ENCODE measurements at places on chromosomes 16 and 17. TPM values are rescaled to one million over a fixed set of nuclear protein-coding genes. Genes with fewer than 3 reads are reported as not detected.
A peak's percentile ranks its signal among the peaks of the same experiment; 100 is the strongest.

GRCh38 chr16:71792176-71792575 lies 16.5 kb downstream of the AP1G1 start:
- no peaks in the 10 kb centered on the region for H3K27me3 ChIP-seq
- peaks cover 11% of the 10 kb centered on the region for H3K4me1 ChIP-seq
- H3K27ac ChIP-seq = no peak overlapping the region
- no peaks in the 10 kb centered on the region for H3K36me3 ChIP-seq
- no peak for DNase-seq

GRCh38 chr16:12228602-12229499 lies 252.3 kb downstream of the SNX29 start:
- no peak overlapping the region for H3K4me3 ChIP-seq

DNA sequence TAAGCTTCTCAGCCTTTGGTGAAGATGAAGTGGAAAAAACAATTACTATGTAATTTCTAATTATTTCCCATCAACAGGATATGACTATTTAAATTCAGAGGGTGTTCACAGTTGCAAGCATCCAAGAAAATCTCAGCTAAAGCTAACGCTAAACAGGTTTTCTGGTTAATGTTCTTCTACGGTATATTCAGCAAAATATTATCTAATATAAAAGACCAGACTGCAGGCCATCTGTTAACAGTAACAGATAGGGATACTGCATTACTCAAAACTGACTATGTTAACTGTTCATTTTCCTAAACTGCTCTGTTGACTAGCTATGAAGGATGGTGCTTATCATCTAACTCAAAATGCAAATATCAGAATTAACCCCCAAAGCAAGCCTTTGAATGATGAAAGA lies 32.8 kb downstream of the GLG1 start:
- no peak overlapping the region for H3K4me3 ChIP-seq
- DNase-seq = no peak
- no peaks in the 10 kb centered on the region for H3K27me3 ChIP-seq

- H3K36me3 ChIP-seq = no peaks in the 10 kb centered on the region
- H3K4me1 ChIP-seq = no peaks in the 10 kb centered on the region
- no peak for DNase-seq
- H3K4me3 ChIP-seq = no peak overlapping the region
- no peaks in the 10 kb centered on the region for H3K27me3 ChIP-seq
- H3K27ac ChIP-seq = no peak overlapping the region
These were observed 38.2 kb downstream of the SNTB2 start for GRCh38 chr16:69225121-69225520.

DNA sequence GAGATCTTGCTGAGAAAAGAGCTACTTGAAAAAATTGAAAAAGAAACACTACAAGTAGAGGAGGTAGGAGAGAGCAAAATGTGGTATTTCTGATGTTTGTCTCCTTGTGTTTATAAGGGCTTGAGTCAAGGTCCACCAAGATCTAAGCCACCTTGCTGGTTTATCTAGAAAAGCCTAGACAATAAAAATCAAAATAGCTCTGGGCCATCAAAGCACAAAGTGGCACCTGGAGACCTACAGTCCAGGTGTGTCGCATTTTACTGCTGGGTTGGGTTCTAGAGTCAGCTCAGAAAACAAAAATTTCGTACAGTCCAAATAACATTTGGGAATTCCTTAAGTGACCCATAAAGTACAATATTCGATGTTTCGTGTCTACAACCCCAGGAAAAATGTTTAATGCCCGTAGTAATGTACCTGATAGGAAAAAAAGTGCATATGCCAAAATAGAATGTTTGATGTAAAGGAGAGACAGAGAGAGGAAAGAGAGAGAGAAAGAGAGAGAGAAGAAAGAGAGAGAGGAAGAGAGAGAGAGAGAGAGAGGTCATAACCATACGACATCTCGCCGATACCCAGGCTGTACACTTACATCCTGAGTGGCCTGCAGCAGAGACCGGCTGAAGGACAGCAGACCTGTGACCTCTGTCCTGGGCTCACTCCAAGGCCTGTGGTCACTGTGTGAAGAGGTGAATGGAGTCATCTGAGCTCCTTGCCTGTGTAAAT lies 27.1 kb downstream of the PRSS54 start:
- H3K36me3 ChIP-seq = no peaks in the 10 kb centered on the region
- no peak for DNase-seq
- H3K4me3 ChIP-seq = no peak overlapping the region
- no peaks in the 10 kb centered on the region for H3K27me3 ChIP-seq
- H3K27ac ChIP-seq = no peak overlapping the region

Gene SCGB1C2
- total RNA-seq = not detected

Gene CEP295NL
- total RNA-seq = 32.3 TPM

- no peaks in the 10 kb centered on the region for H3K36me3 ChIP-seq
- no peak overlapping the region for H3K4me3 ChIP-seq
- H3K27me3 ChIP-seq = no peaks in the 10 kb centered on the region
- DNase-seq = no peak
These were observed 3.3 kb downstream of the ARSG start for GRCh38 chr17:68294617-68295016.

DNA sequence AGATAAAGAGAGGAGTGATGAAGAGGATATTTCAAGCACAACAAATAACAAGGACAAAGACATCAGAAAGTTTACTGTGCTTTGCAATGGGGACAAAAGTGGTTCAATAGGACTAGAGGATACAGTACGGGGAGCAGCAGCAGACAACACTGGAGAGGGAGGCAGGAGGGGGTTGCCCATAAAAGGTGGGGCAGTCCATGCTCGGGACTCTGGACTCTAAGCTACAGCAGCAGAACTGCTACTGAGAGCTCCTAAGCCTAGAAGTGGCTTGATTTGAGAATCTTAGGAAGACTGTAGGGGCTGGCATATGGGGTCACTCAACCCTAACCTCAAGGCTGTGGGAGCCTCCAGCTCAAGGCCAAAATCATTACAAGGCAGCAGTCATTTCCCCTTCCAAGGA lies 62.2 kb downstream of the C17orf67 start:
- no peaks in the 10 kb centered on the region for H3K4me1 ChIP-seq
- H3K27me3 ChIP-seq = no peaks in the 10 kb centered on the region
- H3K27ac ChIP-seq = no peak overlapping the region

DNA sequence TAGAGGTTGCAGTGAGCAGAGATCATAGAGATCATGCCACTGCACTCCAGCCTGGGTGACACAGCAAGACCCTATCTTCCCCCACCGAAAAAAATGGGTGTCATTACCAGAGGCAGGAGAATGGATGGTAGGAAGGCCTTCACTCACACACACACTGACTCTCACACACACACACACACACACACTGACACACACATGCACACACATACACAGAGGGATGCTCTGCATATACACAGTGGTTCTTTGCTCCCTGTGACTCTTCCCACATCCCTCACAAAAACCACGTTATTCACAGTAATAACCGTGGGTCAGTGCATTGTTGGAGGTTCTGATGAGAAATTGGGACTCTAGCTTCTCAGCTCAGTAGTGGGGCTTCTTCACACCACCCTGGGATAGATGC lies 300.2 kb upstream of the N4BP1 start:
- no peak for DNase-seq
- H3K36me3 ChIP-seq = no peaks in the 10 kb centered on the region
- H3K4me1 ChIP-seq = no peaks in the 10 kb centered on the region
- no peaks in the 10 kb centered on the region for H3K27me3 ChIP-seq
- H3K27ac ChIP-seq = no peak overlapping the region
- no peak overlapping the region for H3K4me3 ChIP-seq

GRCh38 chr16:58425756-58426494 lies 33.7 kb downstream of the GINS3 start:
- peaks cover 14% of the 10 kb centered on the region for H3K4me1 ChIP-seq
- peak overlapping the region; percentile 73 for H3K27ac ChIP-seq
- H3K27me3 ChIP-seq = no peaks in the 10 kb centered on the region
- peak; percentile 32 for DNase-seq
- no peaks in the 10 kb centered on the region for H3K36me3 ChIP-seq

Gene TMC5
- 4.5 TPM for total RNA-seq

- H3K4me1 ChIP-seq = peaks cover 9% of the 10 kb centered on the region
- no peak overlapping the region for H3K27ac ChIP-seq
- no peak for DNase-seq
- H3K27me3 ChIP-seq = no peaks in the 10 kb centered on the region
- H3K36me3 ChIP-seq = no peaks in the 10 kb centered on the region
- H3K4me3 ChIP-seq = no peak overlapping the region
These were observed 34.9 kb upstream of the DHX40 start for GRCh38 chr17:59530531-59530930.

- no peak overlapping the region for H3K27ac ChIP-seq
- H3K4me3 ChIP-seq = no peak overlapping the region
- no peaks in the 10 kb centered on the region for H3K36me3 ChIP-seq
- no peak for DNase-seq
These were observed 27.2 kb upstream of the BRD7 start for GRCh38 chr16:50395763-50396710.

Gene OGFOD1
- 26.7 TPM for total RNA-seq

Gene FLII
- 317 TPM for total RNA-seq

Gene ABCA8
- 188 TPM for total RNA-seq

DNA sequence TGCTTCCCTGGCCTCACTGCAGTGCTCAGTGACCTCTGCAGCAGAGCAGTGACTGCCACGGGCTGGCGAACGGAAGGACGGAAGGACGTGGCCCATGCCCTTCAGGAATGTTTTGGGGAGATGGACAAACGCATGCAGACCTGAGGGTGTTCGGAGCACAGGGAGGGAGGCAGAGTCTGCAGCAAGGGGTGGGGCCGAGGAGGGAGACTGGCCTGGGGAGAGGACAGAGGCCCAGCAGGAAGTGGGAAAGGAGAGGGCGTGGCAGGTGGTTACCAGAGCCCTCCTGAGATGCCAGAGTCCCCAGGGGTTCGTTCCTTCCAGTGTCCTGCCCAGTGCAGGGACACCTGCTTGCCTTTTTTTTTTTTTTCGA lies 21.9 kb downstream of the ADORA2B start:
- H3K27ac ChIP-seq = no peak overlapping the region
- H3K27me3 ChIP-seq = no peaks in the 10 kb centered on the region
- no peak for DNase-seq
- H3K36me3 ChIP-seq = no peaks in the 10 kb centered on the region
- H3K4me3 ChIP-seq = no peak overlapping the region
- H3K4me1 ChIP-seq = no peaks in the 10 kb centered on the region

DNA sequence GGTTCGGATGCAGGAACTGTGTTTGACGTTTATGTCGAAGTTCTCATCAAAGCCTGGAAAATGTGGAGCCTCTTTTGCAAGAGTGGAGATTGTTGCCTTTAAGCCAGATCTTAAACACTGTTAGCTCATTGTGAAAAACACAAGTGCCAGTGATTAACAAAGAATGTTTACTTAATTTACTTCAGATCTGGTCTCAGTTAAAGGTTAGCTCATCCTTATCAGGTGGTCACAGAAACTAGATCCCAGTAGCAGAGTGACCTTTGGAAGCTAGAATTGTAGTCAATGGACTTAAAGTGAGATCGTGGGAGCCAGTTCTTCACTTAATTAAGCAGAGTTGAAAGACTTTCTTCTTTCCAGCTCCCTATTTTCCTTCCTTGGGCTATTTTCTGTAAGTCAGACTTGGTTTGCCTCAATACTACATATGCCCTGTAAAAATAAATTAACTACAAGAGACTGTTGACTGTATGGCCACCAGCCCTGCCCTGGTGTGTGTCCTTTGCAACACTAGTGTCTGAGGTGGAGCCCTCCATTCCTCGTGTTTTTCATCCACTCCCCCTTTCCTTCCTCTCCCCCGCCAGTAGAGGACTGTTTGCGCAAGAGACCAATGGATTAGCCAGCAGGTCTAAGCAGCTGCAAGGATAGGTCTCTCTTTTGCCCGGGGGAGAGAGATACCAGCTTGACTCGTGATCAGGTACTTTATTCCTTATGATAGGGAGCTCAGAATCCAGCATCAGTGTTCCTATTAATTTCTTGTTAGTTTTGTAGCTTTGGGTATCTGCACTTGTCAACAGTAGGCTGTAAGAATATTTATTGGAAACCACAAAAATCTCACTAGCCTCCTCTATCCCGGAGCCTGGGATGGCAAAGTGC lies 20.2 kb downstream of the FBXO39 start:
- DNase-seq = no peak
- H3K27me3 ChIP-seq = no peaks in the 10 kb centered on the region
- H3K4me3 ChIP-seq = no peak overlapping the region
- no peaks in the 10 kb centered on the region for H3K36me3 ChIP-seq

All from testis (tissue), 5 donors.